ENCODE measurements at places on chromosomes 5 and 9.
A peak's percentile ranks its signal among the peaks of the same experiment; 100 is the strongest.

DNA sequence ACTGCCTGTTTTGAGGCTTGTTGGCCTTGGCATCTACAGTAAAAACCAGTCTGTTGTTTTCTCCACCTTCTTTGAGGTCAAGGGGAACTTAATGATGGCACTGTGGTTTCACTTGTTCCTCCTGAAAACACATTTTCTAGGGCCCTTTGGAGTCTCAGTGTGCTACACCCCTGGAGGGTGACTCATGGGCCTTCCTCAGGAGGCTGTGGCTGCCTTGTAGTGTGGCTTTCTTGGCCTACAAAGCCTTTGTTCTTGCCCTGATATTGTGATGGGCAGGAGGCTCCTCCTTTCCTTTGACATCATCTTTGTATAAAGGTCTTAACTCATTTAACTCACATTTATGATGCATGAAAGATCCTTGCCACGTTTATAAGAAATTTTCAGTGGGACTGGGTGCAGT, 56.3 kb upstream of the GPBP1 start:
- no peak for DNase-seq

DNA sequence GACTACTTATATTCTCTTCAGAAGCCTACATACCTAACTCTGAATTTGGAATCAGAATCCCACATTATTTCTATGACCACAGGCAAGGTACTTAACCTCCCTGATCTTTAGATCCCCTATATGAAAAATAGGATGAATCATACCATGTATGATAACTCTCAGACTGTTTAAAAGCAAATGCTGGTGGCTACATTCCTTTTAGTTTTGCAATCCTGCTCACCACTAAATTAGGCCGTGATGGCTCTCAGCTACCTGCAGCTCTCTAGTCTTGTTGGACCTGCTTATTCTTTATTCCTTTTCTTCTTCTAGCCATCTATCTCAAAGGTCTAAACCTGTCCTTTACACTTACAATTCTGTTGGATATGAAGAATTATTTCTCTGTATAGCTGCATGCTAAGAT, 303.4 kb upstream of the ATP10B start:
- DNase-seq: no peak

- no peak for DNase-seq
These were observed 183.0 kb upstream of the EFNA5 start for GRCh38 chr5:107853696-107854095.

- no peak for DNase-seq
These were observed 608.1 kb downstream of the PDE4D start for GRCh38 chr5:59285300-59286016.

DNA sequence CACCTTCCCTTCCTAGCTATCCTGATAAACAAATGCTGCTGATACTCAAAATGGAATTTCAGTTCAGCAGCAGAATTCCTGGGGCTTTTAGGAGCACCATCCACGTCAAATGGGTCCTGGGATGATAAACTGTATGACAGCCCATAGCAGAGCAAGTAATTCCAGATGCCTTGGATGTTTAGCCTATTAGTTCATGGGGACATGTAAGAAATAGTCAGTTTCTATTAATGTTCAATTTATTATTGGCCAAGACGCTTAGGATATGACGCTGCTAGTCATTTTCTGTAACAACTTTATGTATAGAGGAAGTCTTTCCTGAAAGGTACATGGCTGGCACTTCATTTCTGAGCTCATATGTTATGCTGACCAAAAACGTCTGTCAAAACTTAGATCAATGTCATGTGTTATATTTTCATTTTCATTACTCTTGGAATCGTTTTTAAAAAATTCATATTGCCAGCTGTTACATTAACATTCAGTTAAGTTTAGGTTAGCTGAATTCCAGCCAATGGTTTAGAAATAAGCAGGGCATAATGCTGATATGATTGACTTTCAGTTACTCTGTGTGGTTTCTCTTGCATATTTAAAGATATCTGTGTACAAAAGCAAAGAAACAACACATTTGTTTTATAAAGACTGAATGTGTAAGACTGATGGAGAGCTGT, 243.8 kb downstream of the CSNK1G3 start:
- DNase-seq: no peak

DNA sequence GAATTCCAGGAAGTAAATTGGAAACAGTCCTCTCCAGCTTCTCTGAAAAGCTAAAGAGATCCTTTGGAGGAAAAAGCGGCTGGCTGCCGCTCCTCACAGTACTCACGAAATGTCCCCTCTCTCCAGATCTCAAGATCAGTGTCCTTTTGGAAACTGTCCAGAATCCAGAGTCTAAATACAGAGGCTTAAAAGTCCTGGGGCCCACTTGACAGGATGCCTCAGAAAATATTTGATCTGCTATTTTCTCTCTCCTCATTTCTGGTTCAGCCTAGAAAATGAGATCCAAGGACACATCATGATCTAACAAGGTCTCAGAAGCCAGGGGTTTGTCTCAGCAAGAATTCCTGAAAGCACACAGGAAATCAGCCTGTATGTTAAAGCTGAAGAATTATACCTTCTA, 7.2 kb downstream of the C1QTNF2 start:
- DNase-seq: no peak

- DNase-seq: peak; percentile 40
These were observed 57.6 kb downstream of the DPYSL3 start for GRCh38 chr5:147452165-147452811.

DNA sequence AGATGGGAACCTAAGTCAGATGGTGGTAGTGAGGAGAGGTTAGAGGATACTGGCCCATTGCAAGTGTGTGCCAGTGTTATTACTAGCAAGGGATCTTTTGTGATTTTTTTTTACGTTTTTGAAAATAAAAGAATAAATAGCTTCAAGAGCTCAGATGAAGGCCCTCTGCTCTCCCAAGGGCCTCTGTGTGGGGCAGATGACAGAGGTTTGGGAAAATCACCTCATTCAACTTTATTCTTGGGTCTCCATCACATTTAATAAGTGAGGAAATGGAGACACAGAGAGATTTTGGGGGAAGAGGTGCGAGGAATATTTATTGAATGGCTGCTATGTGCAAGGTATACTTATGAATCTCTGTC, 10.1 kb upstream of the TRAF1 start:
- DNase-seq: no peak

DNA sequence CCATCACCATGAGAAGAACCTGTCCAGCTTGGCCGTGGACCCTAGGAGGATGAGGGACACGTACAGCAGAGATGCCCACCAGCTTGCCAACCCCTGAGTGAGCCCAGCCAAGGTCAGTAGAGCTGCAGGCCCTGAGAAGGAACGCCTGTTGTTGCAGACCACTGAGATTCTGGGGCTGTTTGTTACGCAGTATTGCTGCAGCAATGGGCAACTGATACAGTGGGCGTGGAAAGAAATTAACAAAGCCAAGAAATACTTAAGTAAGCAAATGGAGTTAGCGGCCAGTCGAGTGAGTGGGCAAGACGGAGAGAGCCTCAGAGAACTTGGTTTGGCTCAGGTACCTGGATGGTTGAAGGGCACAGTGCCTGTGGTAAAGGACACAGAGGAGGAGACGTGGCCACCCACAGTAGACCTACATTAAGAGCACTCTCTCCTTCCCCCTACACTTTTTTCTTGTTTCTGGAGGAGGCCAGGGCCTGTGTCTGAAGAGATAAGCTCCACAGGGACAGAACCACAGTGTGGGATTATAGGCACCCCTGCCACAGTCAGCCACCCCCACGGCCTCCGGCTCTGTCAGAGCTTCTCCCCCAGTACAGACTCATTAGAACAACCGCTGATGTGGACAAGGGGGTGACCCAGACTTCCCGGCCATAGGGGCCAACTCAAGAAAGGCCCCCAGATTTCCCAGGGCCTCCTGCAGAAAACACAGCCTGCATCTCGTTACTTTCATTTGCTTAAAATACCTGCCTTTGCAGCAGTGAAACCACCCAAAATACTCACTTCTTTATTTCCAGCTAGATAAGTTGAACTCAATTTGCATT, 40.1 kb upstream of the GRHPR start:
- no peak for DNase-seq

- DNase-seq: no peak
These were observed 28.8 kb upstream of the TLE4 start for GRCh38 chr9:79542735-79543620.

DNA sequence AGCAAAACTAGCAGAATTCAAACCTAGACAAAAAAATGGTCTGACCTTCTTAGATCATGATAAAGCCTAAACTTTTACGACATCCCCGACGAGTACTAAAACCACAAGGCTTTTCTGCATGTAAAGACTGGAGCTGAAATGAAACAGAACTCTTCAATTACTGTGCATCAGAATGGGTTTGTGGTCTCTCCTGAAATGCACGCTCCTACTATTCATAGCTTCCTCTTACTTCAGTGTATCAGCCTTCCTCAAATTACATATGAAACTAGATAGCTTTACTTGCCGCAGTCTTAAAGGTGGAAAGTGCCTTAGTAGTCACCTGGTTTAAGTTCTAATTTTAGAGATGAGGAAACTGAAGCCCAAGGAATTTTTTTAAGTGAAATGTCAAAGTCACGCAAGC, 24.6 kb upstream of the MED10 start:
- no peak for DNase-seq

- no peak for DNase-seq
These were observed 2.9 kb upstream of the PHF2 start for GRCh38 chr9:93573516-93573828.

DNA sequence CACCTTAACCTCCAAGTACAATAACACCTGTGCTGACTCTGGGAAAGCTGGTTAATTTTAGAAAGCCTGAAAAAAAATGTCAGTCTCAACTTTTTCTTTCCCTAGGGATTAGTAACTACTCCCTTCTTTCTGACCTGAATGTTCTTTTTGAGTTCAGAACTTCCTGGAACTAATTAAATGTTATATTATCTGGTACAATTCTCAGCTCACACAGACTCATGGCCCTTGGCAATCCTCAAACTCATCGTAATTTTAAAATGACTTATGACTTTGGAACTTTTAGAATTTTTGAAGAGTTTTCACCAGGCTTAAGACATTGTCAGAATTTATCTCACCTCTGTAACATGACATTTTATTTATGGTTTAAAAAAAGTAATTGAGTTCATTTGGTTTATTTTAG, 315.0 kb downstream of the FER start:
- DNase-seq: no peak

DNA sequence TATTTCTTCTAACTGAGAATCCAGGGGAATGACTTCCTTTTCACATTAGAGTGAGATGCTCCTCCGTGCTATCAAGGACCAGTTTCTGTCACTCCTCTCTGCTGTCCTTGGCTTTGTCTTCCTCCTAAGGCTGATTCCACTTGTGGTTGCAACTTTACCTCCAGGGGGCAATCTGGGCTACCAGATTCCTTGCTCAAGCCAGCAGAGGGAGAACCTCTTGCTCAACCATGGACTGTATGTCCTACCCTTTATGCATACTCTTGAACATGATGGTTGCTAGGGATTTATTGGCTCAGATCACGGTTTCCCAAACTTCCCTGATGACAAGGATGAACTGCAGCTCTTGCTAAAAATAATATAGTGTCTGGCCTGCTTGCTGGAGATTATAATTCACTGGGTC, 24.0 kb downstream of the NNT start:
- DNase-seq: no peak
